Keratinocyte (primary cell): ENCODE measurements at places on chromosomes 6 and 20.
A peak's percentile ranks its signal among the peaks of the same experiment; 100 is the strongest.

DNA sequence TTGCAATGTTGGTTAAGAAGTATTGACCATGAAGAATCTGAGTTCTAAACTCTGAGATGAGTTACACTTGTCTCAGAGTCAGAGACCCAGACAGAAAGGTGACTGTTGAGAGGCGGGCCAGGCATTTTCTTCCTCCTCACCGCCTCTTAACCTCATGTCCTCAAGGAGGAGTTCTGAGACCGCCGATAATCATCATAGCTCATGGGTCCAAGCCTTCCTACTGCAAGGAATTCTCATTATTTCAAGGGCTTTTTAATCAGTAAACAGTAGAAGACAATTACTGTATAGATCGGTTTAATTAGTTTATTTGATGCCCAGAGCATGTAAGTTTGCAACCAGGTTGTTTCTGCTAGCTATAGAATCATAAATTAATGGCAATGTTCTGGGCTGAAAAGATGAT, 382.4 kb upstream of the MMS22L start:
- DNase-seq = no peak

- DNase-seq = no peak
Measured at GRCh38 chr20:8151372-8151771, 19.3 kb downstream of the PLCB1 start.

GRCh38 chr20:18362916-18363315, 74.6 kb downstream of the ZNF133 start:
- DNase-seq = no peak

DNA sequence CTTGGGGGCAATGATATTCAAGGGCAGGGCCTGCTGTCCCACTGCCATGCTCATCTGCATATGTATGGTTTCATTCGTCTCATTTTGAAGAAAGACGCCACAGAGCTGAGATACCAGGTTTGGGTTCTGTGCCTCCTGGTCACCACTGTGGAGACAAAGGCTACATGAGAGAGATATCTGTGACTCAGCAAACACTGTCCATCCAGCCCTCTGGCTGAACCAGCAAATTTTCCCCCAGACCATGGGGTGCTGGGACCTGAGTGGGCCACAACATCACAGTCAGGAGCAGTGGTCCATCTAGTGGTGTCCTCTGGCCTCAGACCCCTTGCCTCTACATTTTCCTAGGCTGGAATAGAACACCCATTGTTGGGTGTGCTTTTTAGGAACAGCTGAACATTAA, at the start of gene MAS1L:
MAS1L (minus strand) TSS at position 297 of the 400 bp plus-strand sequence; CDS start at position 243, 54 bp downstream.
- DNase-seq = no peak

DNA sequence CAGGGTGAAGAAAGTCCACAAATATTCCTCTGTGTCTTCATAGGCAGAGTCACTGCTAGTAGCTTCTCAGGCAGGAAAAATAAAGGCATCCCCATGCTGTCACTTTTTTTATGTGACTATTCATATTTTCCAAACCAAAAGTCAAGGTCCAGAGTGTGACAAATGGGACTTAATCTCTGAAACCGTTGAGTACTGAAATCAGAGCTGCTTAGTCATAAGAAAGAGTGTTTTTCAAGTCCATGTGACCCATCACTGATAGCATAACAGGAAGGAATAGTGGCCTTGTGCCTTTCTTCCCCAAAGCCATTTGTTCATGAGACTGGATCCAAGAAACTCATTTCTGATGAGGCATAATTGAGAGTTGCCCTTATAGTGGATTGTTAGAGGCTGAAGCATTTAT, 210.3 kb upstream of the TSHZ2 start:
- no peak for DNase-seq

DNA sequence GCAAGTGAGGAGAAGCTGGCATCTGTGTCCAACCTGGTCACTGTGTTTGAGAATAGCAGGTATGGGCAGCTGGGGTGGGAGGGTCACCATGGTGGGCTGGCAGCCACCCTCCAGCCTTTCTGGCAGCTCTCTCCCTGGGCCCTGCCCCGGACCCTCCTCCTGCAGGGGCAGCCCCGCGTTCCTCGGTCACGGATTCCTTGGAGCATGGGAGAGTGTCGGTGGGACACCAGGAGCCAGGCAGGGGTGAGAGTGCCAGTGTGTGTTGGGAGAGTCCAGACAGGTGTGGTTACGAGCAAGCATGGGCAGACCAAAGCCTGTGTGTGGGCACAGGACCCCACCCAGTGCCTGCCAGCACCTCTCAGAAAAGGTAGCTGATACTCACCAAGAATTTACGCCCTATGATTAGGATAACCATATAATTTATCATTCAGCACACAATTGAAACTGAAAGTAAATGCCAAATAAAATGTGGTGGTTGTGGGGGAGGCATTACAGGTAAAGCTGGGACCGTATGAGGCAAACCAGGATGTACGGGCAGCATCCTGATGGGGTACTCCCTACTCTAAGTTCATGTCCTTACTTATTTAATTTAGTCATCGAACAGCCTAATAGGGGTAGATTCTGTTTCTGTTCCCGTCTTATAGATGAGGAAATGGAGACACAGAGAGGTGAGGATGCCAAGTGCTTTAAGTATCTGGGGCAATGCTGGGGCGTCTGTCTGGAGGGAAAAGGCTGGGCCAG, 542 bp downstream of the FGD2 start:
- DNase-seq = no peak

- DNase-seq = no peak
Measured at GRCh38 chr6:109420751-109421150, 19.7 kb downstream of the PPIL6 start.

GRCh38 chr6:27752038-27752885, 159.9 kb downstream of the OR2B2 start:
- DNase-seq = no peak

GRCh38 chr6:156825475-156825874, 48.3 kb downstream of the ARID1B start:
- DNase-seq = no peak

GRCh38 chr6:45803071-45803470, 212.6 kb downstream of the CLIC5 start:
- DNase-seq = no peak

GRCh38 chr20:1724901-1725300, 67.3 kb upstream of the SIRPG start:
- no peak for DNase-seq

DNA sequence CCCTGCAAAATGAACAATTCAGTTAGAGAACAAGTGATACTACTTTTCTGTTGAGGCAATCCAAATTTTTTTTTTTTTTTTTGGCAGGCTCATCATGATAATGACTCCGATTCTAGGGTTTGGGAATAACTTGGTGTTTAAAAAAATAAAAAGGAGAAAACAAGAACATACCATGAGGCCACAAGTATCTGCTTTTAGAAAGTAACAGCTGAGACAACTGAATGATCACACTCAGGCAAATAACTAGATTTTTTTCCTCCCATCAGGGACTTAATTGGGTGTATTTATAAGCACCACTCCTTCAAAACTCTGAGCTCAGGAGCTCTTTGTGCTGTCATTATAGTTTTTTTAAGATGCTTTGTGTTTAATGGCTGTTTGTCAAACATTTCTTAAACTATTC, 29.6 kb downstream of the PAK5 start:
- no peak for DNase-seq

DNA sequence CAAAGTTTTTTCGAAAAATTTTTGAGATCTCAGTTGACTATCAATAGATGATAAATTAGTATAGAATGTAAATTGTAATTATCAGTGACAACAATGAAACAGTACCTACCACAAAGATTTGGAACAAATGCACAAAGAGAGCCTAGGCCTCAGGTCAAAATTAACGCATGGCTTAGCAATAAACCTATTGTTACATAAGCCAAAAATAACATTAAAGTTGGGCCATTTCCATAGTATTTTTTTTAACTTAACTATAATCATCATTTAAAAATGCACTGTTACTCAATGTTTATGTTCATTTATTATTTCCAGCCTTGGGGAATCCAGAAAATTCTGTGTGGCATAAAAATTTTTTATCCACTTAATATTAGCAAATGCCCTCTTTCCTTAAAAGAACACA, 117.0 kb downstream of the EPB41L2 start:
- no peak for DNase-seq

- no peak for DNase-seq
Measured at GRCh38 chr6:27129095-27129815, 118.2 kb upstream of the PRSS16 start.

- peak; percentile 9 for DNase-seq
Measured at GRCh38 chr6:75230484-75231325, 12.9 kb downstream of the COX7A2 start.

DNA sequence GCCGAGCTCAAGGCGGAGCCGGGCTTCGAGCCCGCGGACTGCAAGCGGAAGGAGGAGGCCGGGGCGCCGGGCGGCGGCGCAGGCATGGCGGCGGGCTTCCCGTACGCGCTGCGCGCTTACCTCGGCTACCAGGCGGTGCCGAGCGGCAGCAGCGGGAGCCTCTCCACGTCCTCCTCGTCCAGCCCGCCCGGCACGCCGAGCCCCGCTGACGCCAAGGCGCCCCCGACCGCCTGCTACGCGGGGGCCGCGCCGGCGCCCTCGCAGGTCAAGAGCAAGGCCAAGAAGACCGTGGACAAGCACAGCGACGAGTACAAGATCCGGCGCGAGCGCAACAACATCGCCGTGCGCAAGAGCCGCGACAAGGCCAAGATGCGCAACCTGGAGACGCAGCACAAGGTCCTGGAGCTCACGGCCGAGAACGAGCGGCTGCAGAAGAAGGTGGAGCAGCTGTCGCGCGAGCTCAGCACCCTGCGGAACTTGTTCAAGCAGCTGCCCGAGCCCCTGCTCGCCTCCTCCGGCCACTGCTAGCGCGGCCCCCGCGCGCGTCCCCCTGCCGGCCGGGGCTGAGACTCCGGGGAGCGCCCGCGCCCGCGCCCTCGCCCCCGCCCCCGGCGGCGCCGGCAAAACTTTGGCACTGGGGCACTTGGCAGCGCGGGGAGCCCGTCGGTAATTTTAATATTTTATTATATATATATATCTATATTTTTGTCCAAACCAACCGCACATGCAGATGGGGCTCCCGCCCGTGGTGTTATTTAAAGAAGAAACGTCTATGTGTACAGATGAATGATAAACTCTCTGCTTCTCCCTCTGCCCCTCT, 1.1 kb downstream of the CEBPB start:
- no peak for DNase-seq

GRCh38 chr6:157946865-157947532, 34.7 kb upstream of the SYNJ2 start:
- no peak for DNase-seq

DNA sequence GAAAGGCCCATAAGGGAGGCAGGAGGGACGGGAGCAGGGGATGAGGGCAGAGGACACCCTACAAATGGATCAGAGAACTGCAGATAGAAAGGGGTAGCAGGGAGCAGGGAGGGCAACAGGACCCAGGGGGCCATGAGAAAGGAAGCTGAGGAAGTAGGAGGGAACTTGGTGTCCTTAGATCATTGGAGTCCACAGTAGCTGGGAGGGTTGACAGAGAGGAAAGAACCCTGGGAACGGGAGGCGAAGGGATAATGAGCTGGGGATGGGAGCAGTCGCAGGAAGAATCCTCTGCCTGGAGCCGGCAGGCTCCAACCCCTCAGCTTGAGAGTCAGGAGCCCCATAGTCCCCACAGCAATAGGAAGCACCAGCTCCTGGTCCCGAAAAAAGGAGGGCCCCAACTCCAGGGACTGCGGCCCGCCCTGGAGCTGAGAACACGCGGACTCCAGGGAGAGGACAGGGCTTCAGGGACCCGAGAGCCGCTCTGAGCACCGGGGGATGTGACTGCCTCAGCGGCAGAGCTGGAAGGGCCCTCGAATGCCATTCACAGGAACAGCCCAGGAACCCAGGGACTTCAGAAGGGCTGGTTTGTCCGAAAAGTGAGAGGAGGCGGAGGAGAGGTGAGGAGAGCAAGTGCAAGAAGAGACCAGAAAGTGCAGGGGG, 32.7 kb downstream of the HLA-A start:
- DNase-seq = no peak

GRCh38 chr6:112018619-112019416, 35.1 kb upstream of the CCN6 start:
- no peak for DNase-seq

- no peak for DNase-seq
Measured at GRCh38 chr6:13454286-13455221, 32.8 kb downstream of the GFOD1 start.

- no peak for DNase-seq
Measured at GRCh38 chr20:34345402-34345736, 17.7 kb upstream of the ITCH start.

DNA sequence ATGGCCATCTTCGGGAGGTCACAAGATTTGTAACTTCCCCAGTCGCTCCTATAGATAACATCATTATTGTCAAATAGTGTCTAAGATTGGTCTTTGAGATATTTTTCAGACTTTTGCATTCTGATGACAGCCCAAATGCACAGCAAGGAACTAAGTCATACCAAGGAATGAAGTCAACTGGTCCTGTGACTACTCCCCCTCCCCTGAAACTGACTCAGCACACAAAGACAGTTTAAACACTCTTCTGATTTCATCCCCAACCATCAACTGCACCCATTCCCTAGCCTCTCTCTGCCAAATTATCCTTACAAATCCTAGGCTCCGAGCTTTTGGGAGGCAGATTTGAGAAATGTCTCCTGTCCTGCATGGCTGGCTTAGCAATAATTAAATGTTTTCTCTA, 139.4 kb downstream of the HS3ST5 start:
- DNase-seq = no peak

DNA sequence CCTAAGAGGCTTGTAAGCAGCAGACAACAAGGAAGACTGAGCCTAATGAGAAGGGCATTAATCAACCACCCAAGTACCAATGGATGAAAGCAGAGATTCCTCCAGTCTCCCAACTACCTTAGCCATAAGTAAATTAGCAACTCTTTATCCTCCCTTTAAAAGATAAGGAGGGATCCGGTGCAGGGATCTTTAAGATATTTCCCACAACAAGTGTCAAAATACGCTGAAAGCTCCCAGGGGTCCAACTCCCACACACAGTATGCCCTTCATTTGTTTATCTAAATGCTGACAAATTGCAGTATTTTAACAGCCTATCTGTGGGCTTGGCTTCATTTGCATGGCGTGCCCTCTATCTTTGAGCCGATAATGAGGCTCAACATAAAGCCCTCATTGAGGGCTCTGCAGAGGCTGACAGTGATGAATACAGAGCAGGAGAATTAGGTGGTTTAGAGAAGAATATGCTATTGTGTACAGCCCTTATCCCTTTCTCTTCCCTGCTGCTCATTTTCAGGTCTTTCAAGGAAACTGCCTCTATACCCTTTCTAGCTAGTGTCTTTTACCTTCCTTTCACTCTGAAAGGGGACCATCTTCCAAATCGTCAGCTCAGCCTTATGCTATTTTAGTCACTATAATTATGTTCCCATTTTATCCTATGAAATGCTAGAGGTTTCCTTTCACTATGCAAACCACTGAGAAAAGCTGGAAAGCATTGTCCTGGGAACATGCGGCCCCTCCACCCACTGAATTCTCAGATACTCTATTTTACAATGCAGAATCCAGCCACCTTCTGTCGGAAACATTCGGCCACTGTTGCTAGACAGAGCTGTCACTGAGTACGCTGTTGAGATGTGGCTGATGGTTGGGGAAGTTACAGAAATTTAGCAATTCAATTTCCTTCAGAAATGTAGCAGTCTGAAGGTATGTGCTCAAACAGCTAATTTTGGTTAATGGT, 575.2 kb upstream of the JAG1 start:
- DNase-seq = no peak

- no peak for DNase-seq
Measured at GRCh38 chr20:9500121-9500520, 14.3 kb upstream of the LAMP5 start.

- no peak for DNase-seq
Measured at GRCh38 chr20:7459083-7459482, 481.2 kb downstream of the HAO1 start.
